Motor neuron (in vitro differentiated cells): ENCODE measurements at places on chromosomes 5 and 9. TPM values are rescaled to one million over a fixed set of nuclear protein-coding genes. Genes with fewer than 3 reads are reported as not detected.

Gene BTNL3
- not detected in 2 replicates for total RNA-seq

Gene NME5
- total RNA-seq: 5.7 and 6.3 TPM in 2 replicates

Gene PTCH1
- 30.0 and 31.3 TPM in 2 replicates for total RNA-seq

Gene IL9
- not detected in 2 replicates for total RNA-seq

Gene ZMAT2
- total RNA-seq: 60.1 and 65.1 TPM in 2 replicates

Gene STK32A
- 6.0 and 9.0 TPM in 2 replicates for total RNA-seq

Gene C1QTNF2
- 0.43 and 0.58 TPM in 2 replicates for total RNA-seq

Gene RNF183
- total RNA-seq: 0.16 and 0.50 TPM in 2 replicates

Gene PCBD2
- total RNA-seq: 5.9 and 6.4 TPM in 2 replicates

Gene ZNF883
- 5.6 and 7.5 TPM in 2 replicates for total RNA-seq

Gene ANP32B
- total RNA-seq: 21.1 and 37.2 TPM in 2 replicates

Gene NANS
- total RNA-seq: 109 and 126 TPM in 2 replicates

Gene GARIN3
- 0.47 and 0.49 TPM in 2 replicates for total RNA-seq

Gene CERT1
- 25.1 and 27.4 TPM in 2 replicates for total RNA-seq
